ENCODE measurements at places on chromosomes 7 and 10.
A peak's percentile ranks its signal among the peaks of the same experiment; 100 is the strongest.

DNA sequence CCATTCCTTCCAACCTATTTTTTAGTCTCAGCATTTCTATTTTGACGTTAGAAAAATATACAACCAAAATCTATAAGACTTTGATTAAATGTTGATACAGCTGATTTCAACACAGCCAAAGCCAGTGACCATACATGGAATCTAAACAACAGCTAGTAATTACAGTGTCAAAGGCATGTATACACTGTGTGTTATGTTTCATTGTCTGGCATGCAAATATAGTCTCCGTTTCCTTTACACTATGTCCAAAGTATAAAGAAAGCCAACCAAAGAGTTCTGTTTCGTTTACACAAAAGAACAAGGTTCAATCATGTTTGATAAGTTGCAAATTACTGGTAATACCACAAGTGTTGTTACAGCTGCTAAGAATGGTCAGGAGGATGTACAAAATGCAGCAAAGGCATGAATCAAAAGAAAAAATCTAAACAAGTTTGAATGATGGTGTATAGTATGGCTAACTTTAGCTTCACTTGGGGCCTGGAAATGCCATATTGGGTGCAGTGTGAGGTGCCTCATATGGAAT is 268.3 kb upstream of the FERD3L start:
- H3K27me3 ChIP-seq, result no peaks in the 10 kb centered on the region
- no peaks in the 10 kb centered on the region for H3K36me3 ChIP-seq
- no peak overlapping the region for H3K4me3 ChIP-seq
- H3K27ac ChIP-seq, result no peak overlapping the region
- H3K4me1 ChIP-seq, result no peaks in the 10 kb centered on the region

GRCh38 chr7:23476286-23477156 is 6.2 kb upstream of the IGF2BP3 start:
- no peak for DNase-seq
- no peak overlapping the region for H3K4me3 ChIP-seq
- peaks cover 16% of the 10 kb centered on the region for H3K4me1 ChIP-seq
- H3K27me3 ChIP-seq, result peaks cover 73% of the 10 kb centered on the region
- H3K27ac ChIP-seq, result peak overlapping the region; percentile 12

- no peak overlapping the region for H3K27ac ChIP-seq
- no peaks in the 10 kb centered on the region for H3K36me3 ChIP-seq
- no peak for DNase-seq
- H3K27me3 ChIP-seq, result no peaks in the 10 kb centered on the region
- no peaks in the 10 kb centered on the region for H3K4me1 ChIP-seq
These were observed 342 bp downstream of the OR2AE1 start for GRCh38 chr7:99876491-99876890.

- H3K27me3 ChIP-seq, result peaks cover 31% of the 10 kb centered on the region
These were observed at the start of gene PRXL2A for GRCh38 chr10:80408242-80409101. PRXL2A (plus strand) TSS chr10:80408551; CDS start chr10:80420468, 11,917 bp downstream.

- H3K36me3 ChIP-seq, result no peaks in the 10 kb centered on the region
- H3K27ac ChIP-seq, result no peak overlapping the region
- H3K27me3 ChIP-seq, result no peaks in the 10 kb centered on the region
- no peaks in the 10 kb centered on the region for H3K4me1 ChIP-seq
- no peak for DNase-seq
These were observed 443.7 kb upstream of the SEMA3A start for GRCh38 chr7:84638339-84638697.

DNA sequence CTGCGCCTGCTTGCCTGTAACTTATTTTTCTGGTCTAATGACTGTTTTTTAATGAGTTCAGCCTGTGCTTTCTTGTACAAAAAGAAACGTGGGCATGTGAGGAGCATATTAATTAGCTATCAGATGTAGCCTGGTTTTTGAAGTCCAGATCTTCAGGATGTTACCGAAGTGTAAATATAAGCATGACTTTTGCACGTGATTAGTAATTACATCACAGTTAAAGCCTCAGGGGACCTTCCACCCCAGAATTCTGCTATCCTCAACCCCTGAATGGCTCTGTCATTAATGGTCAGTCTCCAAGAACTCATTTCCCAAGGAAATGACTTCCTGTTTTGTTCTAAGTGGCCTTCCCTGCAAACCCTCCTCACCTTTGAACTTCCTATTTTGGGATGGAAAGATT is 2.1 kb upstream of the PRXL2A start:
- H3K4me1 ChIP-seq, result peaks cover 12% of the 10 kb centered on the region
- H3K36me3 ChIP-seq, result no peaks in the 10 kb centered on the region
- H3K27me3 ChIP-seq, result peaks cover 31% of the 10 kb centered on the region

GRCh38 chr7:104627516-104627915 is 299.1 kb downstream of the LHFPL3 start:
- H3K4me1 ChIP-seq, result no peaks in the 10 kb centered on the region
- no peak overlapping the region for H3K27ac ChIP-seq
- H3K4me3 ChIP-seq, result no peak overlapping the region
- H3K36me3 ChIP-seq, result no peaks in the 10 kb centered on the region
- peak; percentile 43 for DNase-seq

GRCh38 chr7:69736126-69736810 is 138.0 kb downstream of the AUTS2 start:
- DNase-seq, result no peak
- H3K27me3 ChIP-seq, result no peaks in the 10 kb centered on the region
- no peak overlapping the region for H3K27ac ChIP-seq
- no peaks in the 10 kb centered on the region for H3K4me1 ChIP-seq

GRCh38 chr7:106418526-106418925 is 133.7 kb upstream of the NAMPT start:
- no peaks in the 10 kb centered on the region for H3K27me3 ChIP-seq
- H3K36me3 ChIP-seq, result no peaks in the 10 kb centered on the region
- no peaks in the 10 kb centered on the region for H3K4me1 ChIP-seq

- H3K27me3 ChIP-seq, result peaks cover 84% of the 10 kb centered on the region
- H3K4me3 ChIP-seq, result no peak overlapping the region
- H3K4me1 ChIP-seq, result no peaks in the 10 kb centered on the region
- H3K36me3 ChIP-seq, result no peaks in the 10 kb centered on the region
- H3K27ac ChIP-seq, result no peak overlapping the region
These were observed 7.3 kb downstream of the TWIST1 start for GRCh38 chr7:19110026-19110730.
